ENCODE measurements at places on chromosomes 7 and 10.

DNA sequence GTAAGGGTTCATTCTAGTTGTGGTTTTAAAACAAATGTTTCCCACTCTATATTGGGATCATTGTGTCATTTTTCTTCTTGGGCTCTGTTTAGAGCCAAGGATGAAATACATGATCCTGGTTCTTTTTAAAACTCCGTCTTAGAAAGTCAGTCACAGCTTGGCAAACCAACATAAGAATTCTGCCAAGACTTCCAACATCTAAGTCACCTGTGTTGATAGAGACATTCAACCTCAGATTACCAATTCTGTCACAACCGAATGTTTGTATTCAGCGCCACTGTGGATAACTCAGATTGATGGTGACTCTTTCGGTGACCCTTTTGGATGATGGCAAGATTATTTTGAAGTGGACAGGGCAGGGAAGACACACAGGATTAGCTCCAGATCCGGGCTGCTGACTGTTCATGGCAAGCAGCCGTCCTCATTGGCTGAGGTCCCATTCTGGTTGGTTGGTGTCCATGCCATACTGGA lies 255.4 kb downstream of the ARHGAP21 start:
- DNase-seq = no peak

DNA sequence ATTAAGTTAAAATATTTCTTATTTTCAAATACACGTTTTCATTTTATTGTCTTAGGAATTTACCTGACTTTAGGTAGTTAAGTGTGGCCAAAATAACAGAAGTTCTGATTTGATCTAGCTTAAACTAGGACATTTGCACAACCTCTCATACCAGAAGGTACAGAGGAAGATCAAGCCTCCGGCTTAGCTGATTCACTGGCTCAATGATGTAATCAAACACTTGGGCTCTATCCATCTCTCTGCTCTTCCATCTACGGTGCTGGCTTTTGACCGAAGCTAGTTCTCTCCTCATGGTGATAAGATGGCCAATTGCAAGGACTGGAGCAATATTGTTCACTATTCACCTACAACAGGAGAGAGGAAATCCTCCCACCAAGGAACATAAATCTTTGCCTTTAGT lies 12.2 kb upstream of the HYCC1 start:
- DNase-seq = no peak

GRCh38 chr10:78992333-78992732 lies 76.4 kb upstream of the ZMIZ1 start:
- no peak for DNase-seq

GRCh38 chr7:150931199-150931869 lies 46.8 kb downstream of the KCNH2 start:
- no peak for DNase-seq
